ENCODE measurements at places on chromosomes 4 and X.

GRCh38 chr4:133102612-133103409 lies 46.3 kb upstream of the PCDH10 start:
- no peak for DNase-seq

- DNase-seq: no peak
Observed at GRCh38 chr4:185932491-185932890, 120.5 kb upstream of the SORBS2 start.

DNA sequence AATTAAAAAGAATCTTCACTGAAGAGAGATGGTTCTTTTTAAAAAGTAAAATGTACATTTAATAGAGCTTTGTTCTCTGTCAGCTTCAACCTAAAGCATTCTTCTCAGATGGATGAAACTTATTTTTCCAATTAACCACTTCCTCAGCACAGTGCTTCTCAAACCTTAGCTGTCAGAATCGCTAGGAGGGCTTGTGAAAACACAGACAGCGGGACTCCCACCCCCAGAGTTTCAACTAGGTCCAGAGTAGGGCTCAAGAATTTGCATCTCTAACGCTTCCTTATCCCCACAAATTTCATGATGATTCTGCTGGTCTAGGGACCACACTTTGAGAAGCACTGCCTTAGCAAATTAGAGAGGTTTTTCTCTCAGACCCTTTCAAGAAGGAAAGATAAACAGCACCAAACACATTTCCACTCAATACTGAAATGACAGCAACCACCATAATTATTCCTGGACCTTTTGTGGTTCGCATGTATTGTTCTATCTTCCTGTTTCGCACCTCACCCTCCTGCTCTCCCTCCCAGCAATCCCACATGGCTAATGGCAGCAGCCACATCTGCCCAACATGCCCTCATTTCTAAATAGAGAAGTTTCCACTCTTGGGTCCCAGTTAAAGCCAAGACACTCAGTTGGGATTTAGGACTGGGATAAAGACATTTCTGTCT lies 73.2 kb downstream of the ZNF827 start:
- DNase-seq: no peak

DNA sequence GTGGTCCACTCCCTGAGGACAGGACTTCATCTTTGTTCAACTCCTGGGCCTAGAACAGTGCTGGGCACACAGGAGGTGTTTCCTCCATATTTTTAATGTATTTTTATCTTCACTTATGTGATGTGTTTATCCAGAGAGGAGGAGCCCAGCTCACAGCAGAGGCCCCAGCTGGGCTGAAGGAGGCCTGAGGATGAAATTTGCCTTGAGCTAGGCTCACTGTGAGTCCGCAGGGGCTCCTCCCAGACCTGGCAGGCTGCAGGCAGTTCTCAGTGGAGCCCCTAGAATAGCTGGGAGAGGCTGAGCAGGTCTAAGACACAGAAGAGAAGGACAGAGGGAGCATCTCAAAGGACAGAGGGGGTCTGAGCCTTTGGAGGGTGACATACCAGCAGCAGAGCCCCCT lies 26.8 kb downstream of the C4orf50 start:
- no peak for DNase-seq

GRCh38 chr4:149552601-149553000 lies 263.0 kb downstream of the IQCM start:
- no peak for DNase-seq

Data from posterior vena cava (tissue), 2 donors.